Bronchus fibroblast of lung (primary cell): ENCODE measurements at places on chromosomes 7 and 10. TPM values are rescaled to one million over a fixed set of nuclear protein-coding genes. Genes with fewer than 3 reads are reported as not detected.

The HKDC1 gene
- total RNA-seq, result under 0.01 TPM in 1 of 2 replicates, not detected in the other

The TUBB8 gene
- not detected in 2 replicates for total RNA-seq

The PDZD8 gene
- 10.6 and 13.3 TPM in 2 replicates for total RNA-seq

The ARMC3 gene
- total RNA-seq, result not detected in 2 replicates

The HHEX gene
- total RNA-seq, result 1.6 and 1.8 TPM in 2 replicates

The TET1 gene
- total RNA-seq, result 1.8 and 2.0 TPM in 2 replicates

The AFAP1L2 gene
- total RNA-seq, result 1.0 and 1.9 TPM in 2 replicates
